Fibroblast of skin of right biceps (primary cell): ENCODE measurements at places on chromosomes 5 and 9.

DNA sequence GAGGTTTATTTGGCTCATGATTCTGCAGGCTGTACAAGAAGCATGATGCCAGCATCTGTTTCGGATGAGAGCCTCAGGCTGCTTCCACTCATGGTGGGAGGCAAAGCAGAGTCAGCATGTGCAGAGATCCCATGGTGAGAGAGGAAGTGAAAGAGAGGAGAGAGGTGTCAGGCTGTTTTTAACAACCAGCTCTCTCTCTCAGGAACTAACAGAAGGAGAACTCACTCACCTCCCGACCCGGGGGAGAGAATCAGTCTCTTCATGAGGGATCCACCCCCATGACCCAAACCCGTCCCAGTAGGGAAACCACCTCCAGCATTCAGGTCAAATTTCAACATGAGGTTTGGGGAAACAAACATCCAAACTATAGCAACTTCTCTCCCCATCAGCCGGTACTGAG lies 187.7 kb downstream of the ENC1 start:
- DNase-seq, result no peak

DNA sequence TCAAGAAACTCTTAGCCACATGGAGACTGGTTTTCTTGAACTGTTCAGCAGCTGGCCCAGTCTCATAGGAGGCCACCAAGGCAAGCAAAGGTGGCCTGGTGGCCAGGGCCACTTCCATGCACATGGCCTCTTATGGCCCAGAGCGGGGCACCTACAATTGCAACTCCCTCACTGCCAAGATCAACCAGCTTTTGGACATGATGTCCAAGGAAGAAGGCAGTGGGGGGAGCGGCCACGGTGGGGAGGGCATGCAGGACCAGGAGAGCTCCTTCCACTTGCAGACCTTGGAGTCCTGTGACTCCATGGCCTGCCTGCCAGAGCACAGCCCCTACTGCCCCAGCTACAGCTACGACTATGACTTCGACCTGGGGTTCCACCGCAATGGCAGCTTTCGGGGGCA lies 398.9 kb upstream of the PTPRD start:
- no peak for DNase-seq

DNA sequence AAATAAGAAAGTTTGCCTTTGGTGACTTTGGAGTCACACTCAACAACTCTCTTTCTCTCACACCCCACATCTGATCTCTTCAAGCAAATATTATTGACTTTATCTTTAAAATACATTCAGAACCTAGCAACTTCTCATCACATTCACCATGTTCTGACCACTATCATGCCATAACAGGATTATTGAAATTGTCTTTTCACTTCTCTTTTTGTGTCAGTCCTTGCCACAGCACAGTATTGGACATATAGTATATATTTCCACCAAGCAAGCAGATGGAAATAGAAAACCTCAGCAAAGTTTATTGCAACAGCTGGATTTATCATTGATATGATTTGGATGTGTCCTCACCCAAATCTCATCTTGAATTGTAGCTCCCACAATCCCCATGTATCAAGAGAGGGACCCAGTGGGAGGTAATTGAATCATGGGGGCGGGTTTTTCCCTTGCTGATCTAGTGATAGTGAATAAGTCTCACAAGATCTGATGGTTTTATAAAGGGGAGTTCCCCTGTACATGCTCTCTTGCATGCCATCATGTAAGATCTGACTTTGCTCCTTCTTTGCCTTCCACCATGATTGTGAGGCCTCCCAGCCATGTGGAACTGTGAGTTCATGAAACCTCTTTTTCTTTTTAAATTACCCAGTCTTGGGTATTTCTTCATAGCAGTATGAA lies 26.9 kb upstream of the ITGA1 start:
- DNase-seq, result no peak

DNA sequence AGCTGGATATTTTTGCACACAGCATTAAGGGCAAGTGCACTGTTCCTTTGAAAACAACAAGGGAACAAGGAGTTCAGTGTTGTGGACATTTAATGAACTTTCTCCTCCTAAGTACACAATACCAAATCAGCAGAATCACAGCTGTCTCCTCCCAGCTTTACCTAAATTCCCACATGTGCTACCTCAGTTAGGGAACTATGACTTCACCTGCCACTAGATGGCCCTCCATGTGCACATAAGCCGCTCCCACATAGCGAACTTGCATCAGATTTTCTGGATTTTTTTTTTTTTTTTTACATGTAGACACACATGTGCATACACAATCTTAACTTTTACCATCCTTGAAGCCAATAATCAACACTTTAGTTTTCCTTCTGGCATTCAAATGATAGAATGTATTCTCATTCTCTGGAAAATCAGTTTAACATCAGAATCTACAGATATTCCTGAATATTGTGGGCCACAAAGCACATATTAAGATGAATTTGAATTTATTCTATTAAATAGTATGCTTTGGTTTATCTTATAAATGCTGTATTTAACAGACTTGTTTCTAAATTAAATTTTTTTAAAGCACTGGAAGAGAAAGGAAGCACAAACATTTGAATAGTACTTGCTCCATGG lies 123.6 kb downstream of the PALM2AKAP2 start:
- peak; percentile 79 for DNase-seq

DNA sequence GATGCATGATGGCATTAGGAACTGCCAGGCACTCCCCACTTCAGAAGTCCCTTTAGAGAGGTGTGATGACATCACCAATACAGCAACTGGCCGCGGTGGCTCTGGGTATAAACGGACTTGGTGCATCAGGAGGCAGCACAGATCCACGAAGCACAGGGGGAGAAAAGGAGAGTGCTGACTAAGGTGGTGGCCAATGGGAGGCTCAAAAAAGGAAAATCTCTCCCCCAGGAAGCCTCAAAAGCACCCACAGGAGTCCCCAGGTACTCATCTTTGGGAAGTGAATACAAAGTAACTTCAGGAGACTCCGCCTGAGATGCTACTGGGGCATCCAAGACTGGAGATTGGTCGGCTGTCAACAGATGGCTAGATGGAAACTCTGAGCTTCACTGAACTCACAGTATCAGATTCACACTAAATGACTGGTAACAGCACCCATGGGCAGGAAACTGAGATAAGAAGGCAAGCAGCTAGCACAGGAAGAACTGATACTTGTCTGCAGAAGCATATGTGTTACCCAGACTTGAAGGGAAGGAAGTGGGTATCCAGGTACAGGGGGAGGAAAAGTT lies 7.6 kb downstream of the TTC39B start:
- no peak for DNase-seq

DNA sequence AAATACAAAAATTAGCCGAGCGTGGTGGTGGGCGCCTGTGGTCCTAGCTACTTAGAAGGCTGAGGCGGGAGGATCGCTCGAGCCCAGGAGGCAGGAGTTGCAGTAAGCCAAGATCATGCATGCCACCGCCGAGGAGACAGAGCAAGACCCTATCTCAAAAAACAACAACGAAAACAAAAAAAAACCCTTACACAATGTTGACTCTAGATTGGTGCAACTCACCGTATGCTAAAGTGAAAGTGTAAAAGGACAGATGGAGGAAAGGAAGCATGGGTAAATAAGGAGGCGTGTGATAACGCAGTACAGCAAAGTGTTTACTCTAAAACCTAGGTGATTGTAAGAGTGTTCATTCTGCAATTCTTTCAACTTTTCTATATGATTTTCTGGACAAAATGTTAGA lies 15.9 kb upstream of the RUFY1 start:
- no peak for DNase-seq

- DNase-seq, result no peak
Measured at GRCh38 chr5:55437452-55437851, 97.3 kb downstream of the PLPP1 start.

DNA sequence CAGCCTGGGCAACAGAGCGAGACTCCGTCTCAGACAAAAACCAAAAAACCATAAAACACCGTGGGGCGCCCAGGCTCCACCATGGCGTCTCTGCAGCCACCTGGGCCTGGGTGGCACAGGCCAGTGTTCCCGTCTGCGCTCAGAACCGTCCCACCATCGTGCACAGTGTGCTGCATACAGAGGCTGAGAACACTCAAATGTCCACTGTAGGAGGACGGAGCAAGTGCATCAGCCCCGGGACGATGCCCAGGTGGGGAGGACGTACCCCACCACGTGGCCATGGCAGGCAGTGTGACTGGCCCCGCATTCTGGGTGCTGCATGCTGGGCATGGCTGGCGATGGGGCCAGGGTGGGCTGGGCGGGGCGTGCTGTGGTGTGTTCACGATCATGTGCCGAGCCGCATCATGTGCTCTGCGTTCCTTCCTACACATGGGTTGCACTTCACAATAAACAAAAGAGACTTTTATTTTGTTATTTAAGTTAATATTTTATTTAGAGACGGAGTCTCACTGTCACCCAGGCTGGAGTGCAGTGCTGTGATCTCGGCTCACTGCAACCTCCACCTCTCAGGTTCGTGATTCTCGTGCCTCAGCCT lies 37.8 kb downstream of the EXD3 start:
- no peak for DNase-seq

DNA sequence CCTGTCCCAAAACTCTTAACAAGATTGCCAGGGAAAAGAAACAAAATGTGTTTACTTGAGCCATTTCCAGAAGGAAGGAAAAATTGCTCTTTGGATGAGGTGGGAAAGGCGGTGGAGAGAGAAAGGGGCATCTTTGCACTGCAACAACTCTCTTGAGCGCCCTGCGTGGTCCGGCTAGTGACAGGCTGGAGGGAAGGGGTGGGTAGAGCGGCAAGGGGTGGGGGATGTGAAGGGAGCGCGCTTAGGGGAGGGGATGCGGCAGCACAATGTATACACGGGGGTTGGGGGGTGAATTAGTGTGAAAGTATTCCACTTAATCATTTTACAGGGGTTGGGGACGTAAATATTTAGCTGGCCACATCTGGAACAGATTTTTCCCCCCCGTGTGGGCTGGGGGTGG lies 1.3 kb downstream of the FGF10 start:
- no peak for DNase-seq

DNA sequence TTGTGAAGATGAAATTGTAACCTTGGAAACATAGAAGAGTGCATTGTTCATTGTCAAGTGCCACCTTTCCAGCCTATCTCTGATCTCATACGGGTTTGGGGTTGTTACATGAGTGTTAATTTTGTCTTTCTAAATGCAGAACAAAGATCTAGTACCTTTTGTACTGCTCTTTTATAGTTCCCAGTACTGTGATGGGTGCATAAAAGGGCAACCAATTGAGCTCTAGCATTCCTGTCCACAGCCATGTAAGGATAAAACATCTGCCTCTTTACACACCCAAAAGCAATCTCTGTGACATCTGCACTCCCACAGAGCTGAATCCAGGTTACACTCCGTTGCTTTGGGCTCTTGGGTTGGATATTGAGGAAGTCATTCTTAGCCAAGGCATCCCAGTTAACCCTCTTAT lies 255.2 kb downstream of the SGCD start:
- no peak for DNase-seq

DNA sequence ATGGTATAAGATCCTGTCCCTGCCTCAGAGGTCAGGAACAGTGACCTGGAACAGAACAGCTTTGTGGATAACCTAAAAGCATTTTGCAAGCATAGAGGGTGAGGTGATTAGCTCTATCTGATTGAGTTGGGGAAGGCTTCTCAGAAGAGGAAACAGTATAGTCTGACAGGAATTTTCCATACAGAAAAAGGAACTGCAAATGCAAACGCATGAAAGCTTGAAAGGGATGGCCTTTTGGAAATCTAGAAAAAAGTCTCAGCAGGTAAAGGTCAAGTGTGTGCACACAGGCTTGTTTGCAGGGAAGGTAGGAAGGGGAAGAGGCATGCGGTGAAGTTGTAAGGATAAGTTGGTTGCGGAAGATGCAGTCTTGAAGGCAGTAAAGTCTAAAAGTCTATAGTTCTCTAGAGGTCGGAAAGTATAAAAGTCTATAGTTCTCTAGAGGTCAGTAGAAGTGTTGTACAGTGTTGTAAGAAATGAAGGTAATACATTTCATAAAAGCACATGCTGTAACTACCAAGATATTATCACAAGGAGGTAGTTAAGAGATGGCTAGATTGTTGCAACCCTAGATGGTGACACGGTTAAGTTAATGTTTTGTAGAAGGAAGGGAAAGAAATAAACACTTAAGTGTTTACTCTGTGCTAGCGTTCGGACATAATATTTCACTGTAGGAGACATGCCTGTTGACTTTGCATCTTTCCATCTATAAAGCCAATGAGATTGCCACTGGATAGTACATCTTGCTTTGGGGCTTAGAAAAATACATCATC lies 16.7 kb upstream of the HSPB3 start:
- no peak for DNase-seq

- peak; percentile 96 for DNase-seq
Measured at GRCh38 chr5:163571744-163572143, 66.3 kb downstream of the MAT2B start.

GRCh38 chr5:67215519-67216471 lies 19.2 kb upstream of the CD180 start:
- DNase-seq, result no peak

GRCh38 chr5:137360607-137361006 lies 138.5 kb downstream of the SPOCK1 start:
- DNase-seq, result peak; percentile 66

- DNase-seq, result no peak
Measured at GRCh38 chr5:127210042-127210441, 80.6 kb upstream of the MEGF10 start.

- no peak for DNase-seq
Measured at GRCh38 chr9:134652291-134653225, 11.0 kb downstream of the COL5A1 start.

DNA sequence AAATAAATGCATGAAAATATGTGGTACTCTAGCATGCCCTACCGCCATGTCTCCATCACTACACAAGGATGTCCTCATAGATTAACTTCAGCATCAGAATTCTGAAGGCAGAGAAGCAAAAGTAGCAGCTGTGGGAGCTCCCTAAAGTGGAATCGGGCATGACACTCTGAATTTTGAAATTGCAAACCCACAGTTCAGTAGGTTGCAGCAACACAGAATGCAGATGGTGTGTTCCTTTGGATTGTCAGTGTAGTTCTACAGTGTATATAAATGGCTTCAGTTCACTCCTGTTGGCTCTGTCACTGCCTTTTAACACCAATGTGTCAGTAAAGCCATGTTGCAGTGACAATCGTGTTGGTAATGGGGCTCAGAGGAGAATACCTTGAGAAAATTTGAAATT lies 973.6 kb upstream of the WWC1 start:
- DNase-seq, result no peak

DNA sequence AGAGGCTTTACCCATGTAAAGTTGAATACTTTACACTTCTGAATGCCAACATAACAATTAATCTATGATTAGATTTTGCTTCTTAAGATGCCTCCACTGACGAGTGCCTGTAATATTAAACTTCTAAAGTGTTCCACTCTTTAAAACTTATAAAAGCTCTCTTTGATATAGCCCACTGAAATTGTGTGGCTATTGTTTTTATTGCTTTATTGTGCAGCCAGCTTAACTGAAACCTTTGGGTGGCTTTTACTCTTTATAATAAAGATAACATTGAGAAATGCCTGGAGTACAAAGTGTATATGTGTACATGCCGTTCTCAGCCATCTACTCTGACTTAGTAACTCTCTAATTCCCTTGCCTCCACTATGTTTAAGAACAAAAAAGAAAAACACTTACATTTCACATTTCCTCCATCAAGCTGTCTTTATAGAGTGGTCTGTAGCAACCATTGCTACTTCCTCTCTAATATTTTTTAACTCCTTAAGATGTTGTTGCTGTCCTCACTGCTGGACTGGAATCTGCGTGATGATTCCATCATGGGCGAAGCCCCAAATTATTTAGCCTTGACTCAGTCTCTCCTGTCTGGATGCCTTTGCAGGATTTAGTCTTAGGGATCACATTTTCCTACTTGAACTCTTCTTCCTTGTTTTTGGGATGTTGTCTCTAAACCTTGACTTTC lies 9.1 kb downstream of the PIK3R1 start:
- DNase-seq, result no peak
